ENCODE measurements at places on chromosomes 3 and 15. TPM values are rescaled to one million over a fixed set of nuclear protein-coding genes. Genes with fewer than 3 reads are reported as not detected.

GRCh38 chr15:22780267-22780666, 6.2 kb upstream of the NIPA1 start:
- no peak overlapping the region for H3K27ac ChIP-seq
- H3K36me3 ChIP-seq: no peaks in the 10 kb centered on the region
- no peaks in the 10 kb centered on the region for H3K4me1 ChIP-seq

DNA sequence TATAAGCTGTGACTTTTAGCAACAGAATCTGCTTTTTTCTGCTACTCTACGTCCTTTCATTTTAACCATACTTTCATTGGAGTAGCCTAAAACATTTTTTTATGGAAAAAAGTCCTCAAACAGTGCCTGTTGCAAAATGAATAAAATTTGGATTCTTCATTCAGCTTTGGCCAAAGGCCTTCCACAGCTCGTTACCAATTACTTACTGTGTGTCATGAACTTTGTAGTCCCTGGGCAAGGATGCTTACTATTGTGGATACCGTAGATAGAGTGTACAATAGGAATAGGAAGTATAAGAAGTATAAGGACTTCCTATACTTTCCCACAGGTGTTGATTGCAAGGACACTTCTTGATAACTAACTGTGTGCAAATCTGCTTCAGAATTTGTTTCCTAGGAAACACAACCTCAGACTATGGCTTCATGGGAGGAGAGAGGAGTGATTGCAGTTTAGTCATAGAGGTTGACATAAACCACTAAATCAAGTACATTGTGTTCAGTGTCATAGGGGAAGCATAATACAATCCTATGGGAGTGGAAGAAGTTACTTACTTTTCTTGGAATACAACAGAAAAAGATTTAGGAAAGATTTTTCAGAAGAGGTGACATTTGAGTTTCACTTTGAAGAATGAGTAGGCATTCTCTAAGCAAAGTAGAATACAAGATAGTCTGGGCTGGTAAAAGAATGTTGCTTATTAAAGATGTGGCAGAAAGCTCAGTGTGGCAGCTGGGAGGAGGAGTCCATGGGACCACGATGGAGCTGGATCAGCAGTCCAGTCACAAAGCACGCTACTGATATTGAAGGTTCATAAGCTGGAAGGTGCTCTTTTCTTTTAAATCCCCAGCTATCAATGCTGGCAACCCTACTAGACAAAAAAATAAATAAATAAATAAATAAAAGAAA, 309.7 kb upstream of the TPRG1 start:
- no peaks in the 10 kb centered on the region for H3K27me3 ChIP-seq
- no peak for DNase-seq
- H3K36me3 ChIP-seq: peaks cover 13% of the 10 kb centered on the region

DNA sequence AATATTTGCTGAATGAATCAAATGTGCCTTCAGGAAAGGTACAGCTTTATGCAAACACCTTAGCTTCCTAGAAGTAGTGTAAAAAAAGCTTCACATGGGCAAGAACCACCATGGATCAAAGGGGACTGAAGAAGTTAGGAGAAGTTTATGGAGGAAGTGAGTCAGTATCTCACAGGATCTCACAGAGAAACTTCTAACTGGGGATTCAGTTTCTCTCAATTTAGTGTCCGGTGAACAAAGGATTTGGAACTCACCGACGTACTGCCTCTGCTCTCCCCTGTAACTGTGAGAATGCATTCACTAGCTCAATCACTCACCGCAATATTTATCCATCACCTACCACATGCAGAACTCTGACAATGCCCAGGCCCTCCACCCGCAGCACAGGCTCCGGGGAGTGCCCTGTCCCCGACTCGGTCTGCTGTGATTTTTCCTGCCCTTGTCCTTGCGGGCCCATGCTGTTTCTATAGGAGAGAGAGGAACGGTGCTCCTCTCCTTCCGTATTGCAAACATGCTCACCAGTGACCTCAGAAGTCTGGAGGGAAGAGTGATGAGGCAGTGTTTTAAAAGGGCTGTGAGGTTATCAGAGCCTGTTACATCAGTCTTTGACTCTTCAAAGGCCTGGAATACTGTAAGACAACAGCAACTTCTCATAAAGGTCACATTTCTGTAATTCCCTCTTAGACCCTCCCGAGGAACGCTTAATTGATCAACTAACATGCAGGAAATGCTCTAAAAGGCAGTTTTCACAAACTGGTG, 222.5 kb upstream of the ICE2 start:
- H3K27ac ChIP-seq: peak overlapping the region; percentile 7
- no peak overlapping the region for H3K4me3 ChIP-seq
- H3K36me3 ChIP-seq: no peaks in the 10 kb centered on the region
- H3K4me1 ChIP-seq: peaks cover 56% of the 10 kb centered on the region
- no peak for DNase-seq

DNA sequence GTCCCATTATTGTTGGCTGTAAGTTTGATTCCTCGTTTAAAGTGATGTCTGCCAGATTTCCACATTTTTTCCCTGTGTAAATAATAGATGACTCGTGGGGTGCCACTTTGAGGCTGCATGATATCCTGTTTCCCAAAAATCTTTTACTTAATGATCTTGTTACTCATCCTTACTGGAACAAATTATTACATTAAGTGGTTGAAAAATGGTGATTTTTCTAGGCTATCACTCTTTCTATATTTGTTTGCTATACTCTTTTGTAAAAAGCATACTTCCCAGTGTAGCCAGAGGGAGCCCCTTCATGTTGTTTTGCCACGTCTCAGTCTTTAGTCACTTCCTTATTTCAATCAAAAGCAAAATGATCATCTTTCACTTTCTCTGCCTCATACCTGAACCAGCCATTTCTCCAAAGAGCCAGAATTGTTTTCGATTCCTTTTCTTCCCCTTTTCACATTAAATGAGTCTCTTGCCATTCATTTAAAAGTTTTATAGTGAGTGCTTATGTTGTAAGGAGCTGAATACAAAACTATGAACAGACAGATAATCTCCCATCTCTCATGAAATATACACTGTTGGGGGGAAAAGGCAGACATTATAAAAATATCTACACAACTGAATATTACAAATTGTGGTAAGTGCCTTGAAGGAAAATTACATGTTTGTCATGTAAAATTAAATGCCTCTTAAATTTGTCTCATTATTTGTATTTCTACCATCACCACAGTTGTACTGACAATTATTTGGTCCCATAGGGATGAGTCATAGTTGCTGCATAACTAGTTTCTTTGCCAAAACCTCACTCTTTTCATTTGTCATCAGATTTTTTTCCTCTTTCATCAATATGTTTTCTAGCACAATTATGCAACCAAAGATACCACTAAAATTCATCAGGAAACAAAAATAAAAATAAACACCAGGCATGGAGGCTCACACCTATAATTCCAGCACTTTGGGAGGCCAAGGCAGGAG, 41.5 kb downstream of the ADGRG7 start:
- peak; percentile 41 for DNase-seq
- H3K4me1 ChIP-seq: no peaks in the 10 kb centered on the region
- no peaks in the 10 kb centered on the region for H3K36me3 ChIP-seq
- no peak overlapping the region for H3K27ac ChIP-seq
- H3K4me3 ChIP-seq: no peak overlapping the region

DNA sequence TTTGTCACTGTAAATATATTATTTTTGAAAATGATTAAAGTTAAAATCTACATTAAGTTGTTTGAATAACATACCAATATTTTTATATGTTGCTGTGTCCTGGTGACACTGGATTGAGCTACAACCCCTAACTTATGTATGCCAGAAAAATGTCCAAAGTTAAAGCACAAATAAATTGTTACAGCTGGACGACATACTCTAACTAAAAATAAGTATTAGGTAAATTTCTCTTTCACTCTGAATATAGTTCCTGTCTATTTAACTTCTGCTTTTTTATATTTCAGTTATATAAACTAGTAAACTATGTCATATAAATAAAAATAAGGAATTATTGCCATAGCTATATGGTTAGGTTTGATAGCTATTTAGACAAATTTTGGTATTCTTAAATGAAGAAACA, 118.5 kb upstream of the SAMMSON start:
- H3K27ac ChIP-seq: no peak overlapping the region
- H3K4me1 ChIP-seq: no peaks in the 10 kb centered on the region
- H3K36me3 ChIP-seq: no peaks in the 10 kb centered on the region
- H3K4me3 ChIP-seq: no peak overlapping the region
- no peak for DNase-seq
- H3K27me3 ChIP-seq: no peaks in the 10 kb centered on the region

DNA sequence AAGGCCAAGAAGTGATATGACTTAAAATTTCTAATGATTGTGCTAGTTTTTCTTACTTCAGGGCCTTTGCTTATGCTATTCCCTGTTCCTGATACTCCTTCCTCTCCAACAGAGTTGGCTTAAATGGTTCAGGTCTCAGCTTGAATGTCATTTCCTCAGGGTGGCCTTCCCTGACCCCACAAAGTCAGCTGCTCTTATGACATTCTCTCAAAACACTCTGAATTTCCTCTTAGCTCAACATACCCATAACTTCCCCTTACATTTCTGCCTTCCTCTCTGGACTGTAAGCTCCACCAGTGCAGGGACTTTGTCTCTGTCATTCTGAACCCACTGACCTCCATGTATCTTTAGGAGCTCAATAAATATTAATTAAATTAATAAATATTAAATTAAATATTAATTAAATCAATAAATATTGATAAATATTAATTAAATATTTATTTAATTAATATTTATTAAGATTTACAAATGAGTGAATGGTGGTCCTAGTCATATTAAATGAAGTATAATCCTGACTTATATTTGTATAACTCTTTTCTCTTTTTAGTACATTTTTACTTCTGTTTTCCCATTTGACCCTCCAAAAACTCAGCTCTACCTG, 17.9 kb upstream of the TMCC1 start:
- H3K4me3 ChIP-seq: no peak overlapping the region
- H3K27ac ChIP-seq: no peak overlapping the region
- H3K4me1 ChIP-seq: no peaks in the 10 kb centered on the region
- no peaks in the 10 kb centered on the region for H3K36me3 ChIP-seq

CHRM5 gene
- not detected for total RNA-seq

GRCh38 chr3:30222441-30222840, 384.0 kb upstream of the TGFBR2 start:
- no peak overlapping the region for H3K27ac ChIP-seq
- no peaks in the 10 kb centered on the region for H3K36me3 ChIP-seq
- no peaks in the 10 kb centered on the region for H3K27me3 ChIP-seq
- no peak overlapping the region for H3K4me3 ChIP-seq
- no peaks in the 10 kb centered on the region for H3K4me1 ChIP-seq
- no peak for DNase-seq

GOLGA6A gene
- total RNA-seq: 0.16 TPM

GRCh38 chr3:30480587-30480986, 125.8 kb upstream of the TGFBR2 start:
- no peak overlapping the region for H3K27ac ChIP-seq
- H3K4me3 ChIP-seq: no peak overlapping the region
- no peaks in the 10 kb centered on the region for H3K36me3 ChIP-seq
- no peak for DNase-seq
- no peaks in the 10 kb centered on the region for H3K4me1 ChIP-seq

DNA sequence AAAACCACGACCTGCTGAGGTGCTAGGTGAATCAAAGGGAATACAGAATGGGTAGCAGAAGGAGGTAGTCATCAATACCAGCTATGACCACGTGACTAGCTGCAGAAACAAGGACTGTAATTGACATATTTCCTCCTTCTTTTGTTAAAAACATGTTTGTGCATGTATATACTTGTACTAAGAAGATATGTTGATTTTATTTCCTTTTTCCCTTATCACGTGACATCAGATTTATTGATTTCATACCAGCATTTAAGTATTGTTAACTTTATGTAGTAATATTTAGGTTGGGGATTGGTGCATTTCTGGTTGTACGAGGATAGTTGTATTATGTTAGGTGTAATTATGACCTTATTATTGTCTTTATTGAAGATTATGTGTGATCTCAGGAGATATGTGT, 36.2 kb downstream of the PEX5L start:
- no peak overlapping the region for H3K27ac ChIP-seq
- DNase-seq: no peak
- no peaks in the 10 kb centered on the region for H3K4me1 ChIP-seq
- H3K36me3 ChIP-seq: no peaks in the 10 kb centered on the region
- H3K4me3 ChIP-seq: no peak overlapping the region
- H3K27me3 ChIP-seq: no peaks in the 10 kb centered on the region

DNA sequence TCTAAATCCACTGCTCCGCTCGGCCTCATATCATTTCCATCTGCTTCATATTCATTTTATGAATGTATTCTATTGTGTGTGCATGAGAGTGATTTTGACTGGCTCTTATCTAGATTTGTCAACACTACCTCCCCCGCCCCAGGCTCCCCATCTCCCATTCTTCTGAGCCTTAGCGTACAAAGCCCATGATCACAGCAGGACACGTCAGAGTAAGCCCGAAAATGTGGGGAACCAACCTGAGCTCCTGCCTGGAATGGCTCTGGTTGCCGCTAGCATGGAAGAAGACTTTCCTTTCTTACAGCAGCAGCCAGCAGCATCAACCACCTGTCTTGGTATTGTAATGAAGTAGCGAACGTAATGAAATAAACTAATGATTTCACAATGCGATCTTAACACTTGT, 61.4 kb downstream of the GABRB3 start:
- H3K4me1 ChIP-seq: no peaks in the 10 kb centered on the region
- no peak overlapping the region for H3K4me3 ChIP-seq
- no peak overlapping the region for H3K27ac ChIP-seq
- H3K36me3 ChIP-seq: no peaks in the 10 kb centered on the region

- peaks cover 18% of the 10 kb centered on the region for H3K4me1 ChIP-seq
- DNase-seq: no peak
- H3K27ac ChIP-seq: no peak overlapping the region
- H3K36me3 ChIP-seq: no peaks in the 10 kb centered on the region
Observed at GRCh38 chr3:120420928-120421551, 29.8 kb downstream of the FSTL1 start.

PRR20G gene
- total RNA-seq: not detected

CPEB1 gene
- 0.61 TPM for total RNA-seq

- no peak overlapping the region for H3K4me3 ChIP-seq
- no peaks in the 10 kb centered on the region for H3K4me1 ChIP-seq
- no peak for DNase-seq
- H3K36me3 ChIP-seq: no peaks in the 10 kb centered on the region
- no peaks in the 10 kb centered on the region for H3K27me3 ChIP-seq
- H3K27ac ChIP-seq: no peak overlapping the region
Observed at GRCh38 chr15:67359431-67360079, 105.0 kb downstream of the IQCH start.
